ENCODE measurements at places on chromosomes 16 and 17. TPM values are rescaled to one million over a fixed set of nuclear protein-coding genes. Genes with fewer than 3 reads are reported as not detected.

ADCY9 gene
- total RNA-seq = 9.6 TPM

SYCE1L gene
- total RNA-seq = 14.1 TPM

CHD9NB gene
- total RNA-seq = not detected

EVPLL gene
- not detected for total RNA-seq

PDILT gene
- not detected for total RNA-seq

CACNG1 gene
- not detected for total RNA-seq

IGFALS gene
- total RNA-seq = 0.43 TPM

DNA sequence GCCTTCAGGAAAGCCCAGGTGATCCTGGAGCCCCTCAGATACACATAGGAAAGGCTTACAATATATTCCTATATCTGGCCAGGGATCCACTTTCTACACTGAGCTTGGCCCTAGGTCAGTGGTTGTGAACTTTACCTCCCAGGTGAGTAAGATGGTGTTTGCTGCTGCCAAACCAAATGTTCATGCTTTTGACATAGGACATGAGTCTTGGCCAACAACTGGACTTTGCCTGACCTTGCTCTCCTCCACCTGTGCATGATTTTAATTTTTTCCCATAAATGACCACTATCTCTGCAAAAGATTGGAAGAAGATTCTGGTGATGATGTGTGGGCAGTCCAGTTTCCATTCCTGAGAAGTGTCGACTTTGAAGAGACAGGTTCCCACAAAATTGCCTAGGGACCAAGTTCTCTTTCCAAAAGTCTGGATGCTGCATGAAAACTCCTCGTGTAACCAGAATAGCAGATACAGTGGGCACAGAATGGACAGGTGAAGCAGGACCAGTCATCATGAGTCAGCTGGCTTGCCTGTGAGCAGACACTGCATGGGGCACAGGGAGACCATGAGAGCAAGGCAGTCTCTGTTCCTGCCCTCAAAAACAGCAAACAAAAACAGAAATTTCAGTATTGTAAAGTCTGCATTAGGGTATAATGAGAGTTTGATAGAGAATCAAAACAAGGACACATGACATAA lies 226.4 kb upstream of the MON1B start:
- no peak overlapping the region for H3K27ac ChIP-seq
- H3K36me3 ChIP-seq = no peaks in the 10 kb centered on the region
- no peak for DNase-seq
- H3K4me3 ChIP-seq = no peak overlapping the region
- no peaks in the 10 kb centered on the region for H3K27me3 ChIP-seq
- no peaks in the 10 kb centered on the region for H3K4me1 ChIP-seq

DNA sequence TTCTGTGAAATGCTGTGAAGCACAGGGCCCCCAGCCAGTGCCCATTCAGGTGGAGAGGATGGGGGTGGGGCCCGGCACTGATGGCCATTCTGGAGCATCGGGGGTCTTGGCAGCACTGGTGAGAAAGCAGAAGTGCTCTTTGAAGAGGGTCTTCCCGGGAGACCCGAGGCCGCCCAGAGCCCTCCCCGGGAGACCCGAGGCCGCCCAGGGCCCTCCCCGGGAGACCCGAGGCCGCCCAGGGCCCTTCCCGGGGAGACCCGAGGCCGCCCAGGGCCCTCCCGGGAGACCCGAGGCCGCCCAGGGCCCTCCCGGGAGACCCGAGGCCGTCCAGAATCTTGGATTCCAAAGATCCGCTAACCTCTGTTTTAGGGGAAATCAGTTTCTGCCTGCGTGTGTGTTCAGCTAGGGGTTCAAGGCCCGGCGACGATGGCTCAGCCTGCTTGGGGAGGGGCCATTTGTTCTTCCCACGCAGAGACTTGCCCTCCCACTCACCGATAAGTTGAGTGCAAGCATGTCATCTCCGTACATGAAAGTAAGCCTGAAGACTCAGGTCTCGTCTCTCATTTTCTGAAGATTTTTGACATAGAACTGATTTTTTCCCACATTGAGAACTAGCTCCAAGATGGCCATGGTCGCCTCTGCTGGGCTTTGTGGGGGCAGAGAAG lies 35.2 kb upstream of the CAPN15 start:
- no peak overlapping the region for H3K4me3 ChIP-seq
- no peaks in the 10 kb centered on the region for H3K27me3 ChIP-seq
- no peaks in the 10 kb centered on the region for H3K4me1 ChIP-seq
- no peak for DNase-seq

- no peaks in the 10 kb centered on the region for H3K27me3 ChIP-seq
- no peaks in the 10 kb centered on the region for H3K36me3 ChIP-seq
- H3K4me1 ChIP-seq = peaks cover 42% of the 10 kb centered on the region
- DNase-seq = no peak
- peak overlapping the region; percentile 94 for H3K4me3 ChIP-seq
Measured at GRCh38 chr16:66554495-66554894, 2.1 kb downstream of the CKLF start.

DNA sequence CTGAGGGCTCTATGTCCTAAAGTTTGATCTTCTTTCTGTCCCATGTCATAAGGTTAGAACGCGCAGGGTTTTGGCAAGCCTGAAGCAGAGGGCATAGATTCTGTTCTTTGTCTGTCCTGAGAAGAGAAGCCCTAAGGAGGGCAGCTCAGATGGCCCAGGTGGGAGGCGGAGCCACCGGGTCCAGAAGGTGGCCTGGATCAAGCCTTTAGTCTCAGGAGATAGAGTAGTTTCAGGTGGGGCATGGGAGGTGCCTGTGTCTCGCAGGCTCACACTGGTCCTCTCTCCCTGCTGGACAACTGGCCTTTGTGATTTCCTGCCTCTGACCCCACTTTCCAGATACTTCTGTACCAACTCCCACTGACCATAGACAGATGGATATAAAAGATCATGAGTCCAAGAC lies 44.2 kb upstream of the DNAJA2 start:
- H3K27ac ChIP-seq = no peak overlapping the region
- H3K36me3 ChIP-seq = no peaks in the 10 kb centered on the region
- H3K27me3 ChIP-seq = no peaks in the 10 kb centered on the region
- H3K4me1 ChIP-seq = no peaks in the 10 kb centered on the region
- no peak for DNase-seq

- no peaks in the 10 kb centered on the region for H3K36me3 ChIP-seq
- H3K27ac ChIP-seq = no peak overlapping the region
- H3K4me1 ChIP-seq = no peaks in the 10 kb centered on the region
- DNase-seq = no peak
Measured at GRCh38 chr16:20380782-20381181, 23.8 kb downstream of the PDILT start.

DNA sequence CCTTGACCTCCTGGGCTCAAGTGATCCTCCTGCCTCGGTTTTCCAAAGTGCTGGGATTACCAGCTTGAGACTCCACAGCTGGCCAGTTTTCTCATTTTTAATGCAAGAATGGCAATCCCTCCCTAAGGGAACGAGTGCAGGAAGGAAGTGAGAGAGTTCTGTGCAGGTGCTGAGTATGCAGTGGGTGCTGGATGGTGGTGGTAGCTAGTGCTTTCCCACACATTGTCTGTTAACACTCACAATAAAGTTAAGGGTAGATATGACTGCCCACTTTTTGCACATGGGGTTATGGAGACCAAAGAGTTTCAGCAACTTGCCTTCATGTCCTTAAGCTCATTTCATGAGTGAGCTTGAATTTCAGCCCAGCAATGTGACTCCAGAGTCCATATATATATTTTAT lies 18.5 kb downstream of the RGS9 start:
- H3K4me3 ChIP-seq = no peak overlapping the region
- H3K27me3 ChIP-seq = no peaks in the 10 kb centered on the region
- no peaks in the 10 kb centered on the region for H3K4me1 ChIP-seq
- no peaks in the 10 kb centered on the region for H3K36me3 ChIP-seq
- no peak for DNase-seq

DNA sequence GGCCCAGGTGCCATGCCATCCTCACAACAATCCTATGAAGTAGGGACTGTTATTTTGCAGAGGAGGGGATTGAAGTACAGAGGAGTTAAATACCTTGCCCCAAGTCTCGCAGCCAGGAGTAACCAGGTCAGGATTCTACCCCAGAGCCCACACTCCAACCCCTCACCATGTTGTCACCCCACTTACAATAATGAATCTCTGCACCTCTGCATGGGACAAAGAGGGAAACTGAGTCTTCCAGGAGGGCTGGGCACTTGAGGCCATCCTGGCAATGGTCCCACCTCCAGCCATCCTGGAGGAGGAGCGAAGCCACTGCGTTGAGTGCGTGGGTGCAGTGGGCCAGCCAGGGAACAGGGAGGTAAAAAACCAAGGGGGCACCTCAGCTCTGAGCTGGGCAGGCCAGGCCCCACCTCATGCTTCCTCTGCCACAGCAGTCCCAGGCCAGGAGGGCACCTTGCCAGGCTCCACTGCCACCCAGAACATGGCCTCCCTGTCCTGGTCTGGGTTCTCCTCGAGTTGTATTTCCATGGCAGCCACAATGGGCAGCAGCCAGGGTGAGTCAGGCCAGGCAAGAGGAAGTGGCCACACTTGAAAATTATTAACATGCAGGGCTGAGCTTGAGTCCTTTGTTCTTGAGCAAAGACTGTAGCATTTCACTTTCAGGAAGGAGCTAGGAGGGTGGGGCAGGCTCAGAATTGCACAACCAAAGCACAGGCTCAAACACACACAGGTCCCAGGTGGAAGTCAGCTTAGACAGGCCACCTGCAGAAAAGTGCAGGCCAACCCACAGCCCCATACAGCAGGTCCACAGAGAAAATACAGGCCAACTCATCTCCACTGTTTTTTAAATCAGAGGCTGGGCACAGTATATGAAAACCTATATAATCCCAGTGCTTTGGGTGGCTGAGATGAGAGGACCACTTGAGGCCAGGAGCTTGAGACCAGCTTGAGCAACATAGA lies 52.1 kb downstream of the CUEDC1 start:
- H3K27me3 ChIP-seq = no peaks in the 10 kb centered on the region
- no peak for DNase-seq
- no peak overlapping the region for H3K4me3 ChIP-seq
- H3K4me1 ChIP-seq = no peaks in the 10 kb centered on the region
- no peaks in the 10 kb centered on the region for H3K36me3 ChIP-seq
- no peak overlapping the region for H3K27ac ChIP-seq

DNA sequence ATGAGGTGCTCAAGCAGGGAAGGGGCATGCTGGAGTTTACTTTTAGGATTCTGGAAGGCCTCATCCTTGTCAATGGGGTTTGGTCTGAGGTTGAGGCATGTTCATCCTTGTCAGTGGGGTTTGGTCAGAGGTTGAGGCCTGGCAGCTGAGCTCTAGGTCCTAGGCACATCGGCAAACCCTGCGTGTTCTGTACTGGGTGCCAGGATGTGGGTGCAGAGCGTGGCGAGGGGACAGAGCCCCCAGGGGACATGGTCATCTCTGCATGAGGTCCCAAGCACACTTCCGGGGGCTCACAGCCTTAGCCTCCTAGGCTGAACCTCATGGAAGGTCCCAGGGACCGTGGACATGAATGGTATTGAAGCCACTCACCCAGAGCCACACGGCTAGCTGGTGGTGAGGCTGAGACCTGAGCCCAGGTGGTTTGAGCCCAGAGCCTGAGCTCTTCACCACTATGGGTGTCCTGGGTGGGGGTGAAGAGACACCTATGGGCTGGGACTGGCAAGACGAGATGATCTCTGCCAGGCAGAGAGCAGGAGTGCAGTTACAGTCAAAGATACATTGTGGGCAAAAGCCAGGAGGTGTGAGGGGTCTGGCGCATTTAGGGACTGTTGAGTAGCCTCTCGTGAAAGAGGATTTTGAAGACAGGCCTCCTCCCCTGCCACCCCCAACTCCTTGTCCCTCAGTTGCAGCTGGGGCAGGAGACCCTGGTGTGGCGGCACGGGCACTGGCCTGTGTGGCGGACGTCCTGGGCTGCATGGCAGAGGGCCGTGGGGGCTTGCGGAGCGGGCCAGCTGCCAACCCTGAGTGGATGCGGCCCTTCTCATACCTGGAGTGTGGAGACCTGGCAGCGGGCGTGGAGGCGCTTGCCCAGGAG lies 19.3 kb downstream of the FCSK start:
- no peak overlapping the region for H3K4me3 ChIP-seq
- H3K27me3 ChIP-seq = no peaks in the 10 kb centered on the region
- no peaks in the 10 kb centered on the region for H3K36me3 ChIP-seq
- no peak overlapping the region for H3K27ac ChIP-seq

- no peak for DNase-seq
- H3K27me3 ChIP-seq = no peaks in the 10 kb centered on the region
- H3K4me1 ChIP-seq = no peaks in the 10 kb centered on the region
- H3K36me3 ChIP-seq = no peaks in the 10 kb centered on the region
- no peak overlapping the region for H3K27ac ChIP-seq
Measured at GRCh38 chr16:85491798-85492294, 121.3 kb upstream of the GSE1 start.

DNA sequence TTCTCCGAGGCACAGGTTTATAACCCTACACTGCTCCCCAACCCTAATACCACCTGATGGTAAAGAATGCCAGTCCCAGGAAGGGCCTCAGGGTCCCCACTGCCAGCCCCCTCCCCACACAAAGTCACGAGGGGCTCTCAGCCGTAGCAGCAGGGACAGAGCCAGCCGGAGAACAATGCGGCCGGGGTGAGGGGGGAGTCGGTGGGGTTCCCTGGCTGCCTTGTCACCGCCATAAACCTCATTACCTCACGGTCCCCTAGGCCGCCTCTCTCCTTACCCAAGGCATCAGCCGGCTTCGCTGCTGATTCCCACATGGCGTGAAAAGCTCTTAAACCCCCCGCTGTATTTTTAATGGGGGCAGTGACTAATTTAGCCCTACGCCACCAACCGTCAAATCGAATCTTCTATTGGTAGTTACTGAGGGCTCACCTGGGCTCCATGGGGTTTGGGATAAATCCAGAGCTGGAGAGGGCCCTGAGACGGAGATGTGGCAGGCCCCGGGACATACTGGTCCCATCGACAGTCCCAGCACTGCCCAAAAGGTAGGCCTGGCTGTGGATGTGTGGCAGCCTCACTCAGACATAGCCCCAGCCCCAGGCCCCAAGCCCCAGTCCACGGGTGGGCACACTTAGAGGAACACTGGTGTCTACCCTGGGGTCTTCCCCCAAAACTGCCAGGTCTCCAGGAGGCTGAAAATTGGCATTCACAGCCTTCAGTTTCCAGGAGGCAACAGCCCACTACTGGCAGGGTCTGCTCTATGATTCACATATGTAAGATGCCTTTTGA lies 115.3 kb downstream of the C16orf78 start:
- no peaks in the 10 kb centered on the region for H3K36me3 ChIP-seq
- H3K27ac ChIP-seq = no peak overlapping the region
- H3K27me3 ChIP-seq = no peaks in the 10 kb centered on the region
- DNase-seq = no peak

- H3K4me1 ChIP-seq = peaks cover 5% of the 10 kb centered on the region
- no peak for DNase-seq
- H3K27me3 ChIP-seq = no peaks in the 10 kb centered on the region
- peaks cover 88% of the 10 kb centered on the region for H3K36me3 ChIP-seq
Measured at GRCh38 chr17:47810200-47810821, 11.3 kb downstream of the OSBPL7 start.

GRCh38 chr16:16143038-16143763 lies 80.1 kb downstream of the ABCC6 start:
- H3K36me3 ChIP-seq = peaks cover 8% of the 10 kb centered on the region
- H3K27me3 ChIP-seq = no peaks in the 10 kb centered on the region
- no peak overlapping the region for H3K27ac ChIP-seq
- no peaks in the 10 kb centered on the region for H3K4me1 ChIP-seq
- H3K4me3 ChIP-seq = no peak overlapping the region
